Suppressor macrophage treated with lipopolysaccharide for 4 hours (primary cell): ENCODE measurements at places on chromosomes 12 and 14.

DNA sequence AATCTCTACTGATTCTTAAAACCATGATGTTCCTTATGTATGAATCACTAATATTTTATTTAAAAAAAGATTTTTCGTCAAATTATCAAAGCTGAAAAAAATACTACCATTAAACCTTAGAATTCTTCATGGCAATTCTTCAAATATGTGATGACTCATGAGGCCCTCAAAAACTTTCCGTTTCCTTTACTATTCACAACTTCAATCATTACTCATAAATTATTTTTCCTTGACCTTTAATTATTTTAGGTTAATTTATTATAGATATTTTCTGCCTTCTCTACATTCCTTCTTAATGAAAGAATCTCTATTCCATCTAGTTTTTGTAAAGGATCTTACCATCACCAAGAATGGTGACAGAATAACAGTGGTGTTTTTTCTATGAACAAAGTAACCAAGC is 162.1 kb upstream of the SOX5 start:
- no peak for DNase-seq

DNA sequence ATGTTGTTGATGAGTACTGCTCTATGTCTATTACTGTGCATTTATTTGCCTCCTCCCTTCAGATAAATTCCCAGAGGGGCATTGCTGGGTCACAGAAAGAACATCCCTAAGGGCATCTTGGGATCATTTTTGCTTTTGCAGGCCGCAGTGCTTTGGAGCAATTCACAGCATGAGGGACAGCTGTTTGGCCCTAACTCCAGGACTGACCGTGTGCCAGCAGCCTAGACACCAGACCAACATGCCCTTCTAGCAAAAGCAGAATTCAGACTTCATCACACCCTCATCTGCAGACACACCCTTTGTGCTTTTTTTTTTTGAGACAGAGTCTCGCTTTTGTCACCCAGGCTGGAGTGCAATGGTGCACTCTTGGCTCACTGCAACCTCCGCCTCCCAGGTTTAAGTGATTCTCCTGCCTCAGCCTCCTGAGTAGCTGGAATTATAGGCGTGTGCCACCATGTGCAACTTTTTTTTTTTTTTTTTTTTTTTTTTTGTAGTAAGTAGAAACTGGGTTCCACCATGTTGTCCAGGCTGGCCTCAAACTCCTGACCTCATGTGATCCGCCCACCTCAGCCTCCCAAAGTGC is 31.0 kb downstream of the RNF34 start:
- no peak for DNase-seq

DNA sequence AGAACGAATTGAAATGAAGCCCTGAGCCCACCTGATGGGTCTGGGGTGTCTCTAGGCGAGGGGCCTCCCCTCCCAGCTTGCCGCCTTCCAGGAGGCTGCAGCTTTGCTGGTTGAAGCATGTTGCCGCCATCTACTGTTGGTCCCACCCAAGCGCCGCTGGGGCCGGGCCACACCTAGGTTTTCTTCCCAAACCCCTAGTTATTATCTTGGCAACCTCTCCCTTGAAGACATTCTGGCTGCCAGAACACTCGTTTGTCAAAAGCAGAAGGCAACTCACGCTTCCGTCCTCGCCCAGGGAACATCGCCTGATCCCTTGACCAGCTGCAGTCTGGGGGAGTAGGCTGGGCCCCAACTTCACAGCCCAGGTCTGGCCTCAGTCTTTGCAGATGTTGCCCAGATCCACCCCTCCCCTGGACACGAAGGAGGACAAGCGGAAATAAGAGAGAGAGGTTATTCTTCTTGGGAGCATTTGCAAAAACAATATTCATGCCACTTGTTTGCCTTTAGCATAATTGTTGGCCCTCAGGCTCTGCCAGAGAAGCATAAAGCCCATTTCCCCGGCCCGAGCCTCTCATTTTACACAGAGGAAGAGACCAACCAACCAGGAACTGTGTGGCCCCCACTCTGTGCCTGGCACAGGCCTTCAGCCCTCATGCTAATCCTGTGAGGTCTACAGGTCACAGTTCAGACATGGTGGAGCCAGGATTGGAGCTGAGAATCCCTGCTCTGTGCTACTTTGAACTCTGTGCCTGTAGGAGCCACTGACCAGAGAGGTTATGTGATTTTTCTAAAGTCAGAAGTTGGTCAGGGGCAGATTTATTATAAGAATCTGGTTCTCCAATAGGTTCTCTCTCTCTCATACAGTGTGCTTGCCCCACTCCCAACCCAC is 6.8 kb downstream of the EMP1 start:
- DNase-seq = no peak

DNA sequence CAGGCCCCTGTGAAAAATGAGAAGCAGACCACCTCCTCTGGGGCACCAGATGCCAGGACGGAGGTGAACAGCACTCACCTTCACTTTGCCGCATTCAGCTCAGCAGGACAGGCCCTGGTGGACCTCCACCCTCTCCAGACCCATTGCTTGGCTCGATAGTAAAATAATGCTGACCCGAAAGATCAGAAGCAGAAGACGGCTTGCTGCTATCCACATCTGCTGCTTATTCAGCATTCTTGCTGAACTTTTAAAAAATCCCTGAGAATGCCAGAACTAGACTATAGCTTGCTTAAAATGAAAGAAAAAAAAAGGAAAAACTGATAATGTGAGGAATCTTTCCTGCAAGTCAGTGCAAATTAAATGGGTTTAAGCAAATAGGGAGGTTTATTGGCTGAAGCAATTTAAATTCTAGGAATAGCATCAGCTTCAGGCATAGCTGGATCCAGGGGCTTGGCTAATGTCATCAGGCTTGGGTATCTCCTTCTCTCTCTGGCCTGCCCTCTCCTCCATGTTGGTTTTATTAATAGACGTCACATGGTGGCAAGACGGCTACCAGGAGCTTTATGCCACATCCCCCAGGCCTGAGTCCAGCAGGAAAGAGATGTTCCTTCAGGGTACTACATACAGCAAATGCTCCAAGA is 137.9 kb downstream of the SCARB1 start:
- DNase-seq = no peak

DNA sequence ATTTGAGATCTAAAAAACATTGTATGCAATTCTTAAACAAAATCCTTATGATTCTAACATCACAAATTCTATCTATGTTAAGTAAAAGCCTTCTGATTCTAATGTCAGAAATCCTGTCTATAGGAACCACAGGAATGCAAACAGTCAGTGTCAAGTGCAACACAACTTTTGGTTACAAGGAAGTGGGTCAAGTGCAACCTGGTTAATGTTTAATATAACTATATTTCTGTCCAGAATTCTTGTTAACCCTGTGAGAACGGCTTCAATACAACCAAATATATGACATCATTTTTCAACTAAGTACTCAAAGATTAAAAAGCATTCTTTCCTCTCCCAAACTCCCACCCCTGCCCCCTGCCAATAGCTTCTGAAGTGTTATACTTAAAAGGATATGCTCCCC is 107.9 kb upstream of the PLEKHA5 start:
- no peak for DNase-seq

GRCh38 chr14:38964630-38965029 is 138.4 kb downstream of the SEC23A start:
- no peak for DNase-seq

- no peak for DNase-seq
These were observed 176.2 kb downstream of the FBXL14 start for GRCh38 chr12:1418144-1418543.

GRCh38 chr12:132926415-132926833 is 29.7 kb downstream of the ZNF605 start:
- DNase-seq = no peak

DNA sequence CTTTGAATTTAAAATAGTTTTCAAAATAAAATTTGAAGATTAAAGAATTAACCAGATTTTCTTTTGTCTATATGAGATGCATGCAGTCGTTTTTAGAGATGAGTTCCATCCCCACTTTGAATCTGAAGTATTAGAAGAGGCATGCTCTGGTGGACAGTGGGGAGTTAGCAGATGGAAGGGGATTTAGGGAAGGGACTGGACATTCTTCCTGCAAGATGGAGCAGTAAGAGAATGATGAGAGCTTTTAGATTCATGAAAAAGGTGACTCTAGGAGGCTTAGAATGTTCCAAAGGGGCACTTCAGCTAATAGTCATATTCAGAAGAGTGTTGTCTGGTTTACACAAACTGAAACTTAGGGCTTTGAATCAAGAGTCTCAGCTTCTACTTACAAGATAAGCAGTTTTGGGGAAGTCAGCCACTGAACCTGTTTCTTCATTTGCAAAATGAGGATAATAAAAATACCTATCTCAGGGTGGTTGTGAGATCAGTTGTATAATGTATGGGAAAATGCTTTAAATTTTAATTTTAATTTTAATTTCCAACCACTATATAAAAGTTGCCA is 3.7 kb downstream of the ZBTB1 start:
- no peak for DNase-seq

- no peak for DNase-seq
These were observed 67.8 kb downstream of the VWF start for GRCh38 chr12:6056406-6057240.

GRCh38 chr12:25301798-25302197 is 51.1 kb upstream of the KRAS start:
- no peak for DNase-seq

DNA sequence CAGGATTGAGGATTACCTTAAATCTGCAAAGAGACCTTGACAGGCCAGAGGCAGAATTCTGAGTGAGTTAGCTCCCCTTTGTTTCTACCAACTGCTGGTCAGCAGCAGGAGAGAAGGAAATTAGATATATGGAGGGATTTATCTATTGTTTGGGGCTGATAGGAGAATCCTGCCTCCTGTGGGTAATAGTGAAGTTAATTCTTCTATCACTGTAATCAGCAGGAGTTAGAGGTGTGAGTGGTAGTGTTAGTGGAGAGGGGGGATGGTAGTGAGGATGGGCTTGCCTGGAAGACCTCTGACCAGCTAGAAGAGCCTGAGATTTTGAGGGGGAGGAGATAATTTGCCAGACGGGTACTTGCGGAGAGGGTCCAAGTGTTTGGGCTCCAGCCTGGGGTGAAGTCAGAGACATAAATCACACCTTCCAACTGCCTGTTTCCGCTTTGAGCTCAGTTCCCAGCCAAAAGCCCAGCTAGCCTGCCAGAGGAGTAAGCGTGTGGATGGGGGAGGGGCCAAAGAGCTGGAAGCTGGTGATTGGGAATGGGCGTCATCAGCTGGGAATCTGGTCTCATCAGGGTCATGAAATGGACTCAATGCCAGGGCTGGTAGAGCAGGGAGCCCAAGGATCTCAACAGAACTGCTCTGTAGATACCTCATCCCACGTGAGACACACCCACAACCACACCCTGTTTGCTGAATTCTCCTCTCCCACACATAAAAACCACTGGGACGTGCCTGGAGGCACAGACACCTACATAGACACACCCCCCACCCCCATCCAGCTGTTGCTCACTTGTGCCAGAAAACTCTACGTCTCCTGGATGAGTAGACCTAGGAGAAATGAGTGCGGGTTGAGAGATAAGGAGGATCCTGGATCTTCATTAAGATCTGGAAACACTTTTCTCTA is 13.1 kb upstream of the ITGA5 start:
- no peak for DNase-seq
